ENCODE measurements at places on chromosomes 5 and 9.

DNA sequence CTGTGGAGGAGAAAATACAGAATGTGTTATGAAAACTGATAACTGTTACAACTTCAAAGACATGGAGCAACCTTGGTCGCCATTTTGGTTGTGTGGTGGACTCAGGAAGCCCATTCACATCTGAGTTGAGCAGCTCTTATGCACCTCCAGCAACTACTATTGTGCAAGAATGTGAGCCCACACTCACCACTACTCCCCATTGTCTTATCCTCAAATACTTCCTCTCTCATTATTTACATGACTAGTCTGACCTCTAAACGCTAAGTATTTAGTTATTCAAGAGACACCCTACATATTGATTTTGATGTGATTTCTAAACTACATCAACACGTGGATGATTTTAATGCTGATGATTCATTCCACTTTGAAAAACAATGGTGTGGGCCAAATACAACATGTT lies 516.6 kb upstream of the CLINT1 start:
- no peak for DNase-seq

DNA sequence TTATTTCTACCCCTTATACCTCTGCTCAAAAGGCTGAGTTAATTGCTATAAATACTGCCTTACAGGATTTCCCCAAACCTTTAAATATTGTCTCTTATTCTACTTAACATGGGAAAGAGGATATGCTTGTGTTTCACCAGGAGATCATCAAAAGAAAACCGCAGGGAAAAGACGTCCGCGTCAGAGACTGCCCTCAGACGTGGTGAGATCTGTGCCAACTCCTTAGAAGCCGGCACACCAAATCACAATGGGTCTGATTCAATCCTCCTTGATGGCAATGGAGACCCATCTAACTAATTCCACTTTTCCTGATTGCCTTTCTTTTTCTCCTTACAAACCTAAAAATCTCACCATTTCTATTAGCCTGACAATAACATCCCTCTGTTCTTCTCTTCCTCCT lies 55.0 kb downstream of the SH3PXD2B start:
- no peak for DNase-seq

- DNase-seq, result no peak
Measured at GRCh38 chr5:169413416-169413815, 112.5 kb upstream of the SLIT3 start.

GRCh38 chr5:122129306-122129705 lies at the start of gene ZNF474:
Gene ZNF474, plus strand, starts transcription at chr5:122129546. Its CDS starts 22,445 bp downstream, at chr5:122151991.
- peak; percentile 7 for DNase-seq

Measured in amygdala (tissue), 56 donors.